Airway epithelial cell (primary cell): ENCODE measurements at places on chromosomes 1 and 21. TPM values are rescaled to one million over a fixed set of nuclear protein-coding genes. Genes with fewer than 3 reads are reported as not detected.

The S100A16 gene
- 1,881 and 1,940 TPM in 2 replicates for total RNA-seq

The OR6N1 gene
- total RNA-seq: not detected in 2 replicates

The PHGDH gene
- 86.3 and 91.5 TPM in 2 replicates for total RNA-seq

The KRTAP12-2 gene
- total RNA-seq: not detected in 2 replicates

The LCE1F gene
- not detected in 2 replicates for total RNA-seq

The OVAAL gene
- total RNA-seq: not detected in 2 replicates

The RBP7 gene
- 0.78 TPM in 1 of 2 replicates, not detected in the other for total RNA-seq

The OR2L5 gene
- total RNA-seq: not detected in 2 replicates
